ENCODE measurements at places on chromosomes 16 and 17. TPM values are rescaled to one million over a fixed set of nuclear protein-coding genes. Genes with fewer than 3 reads are reported as not detected.

GRCh38 chr17:6556121-6557039 is at the start of gene PITPNM3:
PITPNM3 (minus strand) TSS chr17:6556555; CDS start chr17:6556406, 149 bp downstream.
- DNase-seq = no peak

DNA sequence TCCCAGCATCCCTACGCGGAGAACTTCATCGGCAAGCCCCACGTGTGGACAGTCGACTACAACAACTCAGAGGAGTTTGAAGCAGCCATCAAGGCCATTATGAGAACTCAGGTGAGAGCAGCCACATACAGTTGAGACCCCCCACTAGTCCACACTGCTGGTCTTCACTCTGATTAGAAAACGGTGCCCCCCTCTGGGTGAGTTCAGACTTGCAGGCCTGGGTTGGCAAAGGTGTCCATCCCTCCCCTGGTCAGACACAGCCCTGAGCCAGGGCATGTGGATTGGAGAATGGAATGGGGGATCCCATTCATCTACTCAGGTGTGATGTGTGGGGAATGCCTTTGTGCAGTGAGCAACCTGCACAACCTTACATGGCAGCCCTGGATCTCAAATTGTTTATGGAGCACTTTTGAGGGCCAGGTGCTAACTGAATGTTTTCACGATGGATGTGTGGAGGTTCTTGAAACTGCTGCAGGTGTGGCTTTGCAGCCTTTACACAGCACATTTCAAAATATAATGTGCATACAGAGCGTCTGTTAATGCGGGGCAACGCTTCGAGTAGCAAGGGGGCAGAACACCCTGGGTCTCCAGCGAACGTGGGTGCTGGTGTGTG is 72.6 kb downstream of the MGAT5B start:
- DNase-seq = no peak

GRCh38 chr16:71351558-71351901 is 7.0 kb upstream of the CALB2 start:
- DNase-seq = no peak

DNA sequence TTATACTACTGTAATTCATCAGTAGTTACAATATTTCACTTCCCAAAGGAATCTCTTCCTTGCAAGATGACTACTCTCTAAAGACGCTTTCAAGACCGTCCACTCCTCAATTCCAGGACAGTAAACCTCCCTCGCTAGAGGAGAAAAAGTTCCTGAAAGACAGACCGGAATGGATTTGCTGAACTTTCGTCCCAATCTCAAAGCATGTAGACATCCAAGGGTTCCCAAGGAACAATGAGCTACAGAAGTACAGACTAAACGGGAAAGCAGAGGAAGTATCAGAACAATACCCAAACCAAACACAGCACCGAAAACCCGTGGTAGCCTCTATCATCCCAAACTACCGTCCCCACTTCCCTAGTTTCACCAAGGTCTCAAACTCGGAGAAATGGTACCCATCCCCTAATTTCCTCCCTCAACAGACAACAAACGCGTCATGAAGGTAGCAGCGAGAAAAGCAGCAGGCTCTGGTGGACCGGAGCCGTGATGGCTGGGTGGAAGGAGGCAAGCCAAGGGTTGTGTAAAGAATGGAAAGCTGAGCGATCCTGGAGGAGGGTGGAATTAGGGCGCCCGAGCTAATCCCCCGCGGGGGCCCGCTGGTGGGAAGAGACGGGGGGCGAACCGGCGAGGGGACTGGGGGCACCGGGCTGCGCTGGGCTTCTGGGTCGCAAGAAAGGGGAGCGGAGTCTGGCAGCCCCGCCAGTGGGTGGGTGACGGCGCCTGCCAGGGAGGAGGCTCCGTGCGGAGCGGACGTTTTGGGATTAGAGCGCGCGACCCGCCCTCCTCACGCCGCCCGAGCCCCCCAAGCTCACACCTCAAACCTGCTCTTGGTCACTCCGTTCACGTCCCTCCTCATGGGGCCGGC is 647 bp downstream of the FBXL20 start:
- DNase-seq = peak; percentile 13

GRCh38 chr16:13811834-13812233 is 108.1 kb upstream of the ERCC4 start:
- no peak for DNase-seq

GRCh38 chr17:22233382-22233781 is 541.1 kb downstream of the KCNJ18 start:
- DNase-seq = no peak

DNA sequence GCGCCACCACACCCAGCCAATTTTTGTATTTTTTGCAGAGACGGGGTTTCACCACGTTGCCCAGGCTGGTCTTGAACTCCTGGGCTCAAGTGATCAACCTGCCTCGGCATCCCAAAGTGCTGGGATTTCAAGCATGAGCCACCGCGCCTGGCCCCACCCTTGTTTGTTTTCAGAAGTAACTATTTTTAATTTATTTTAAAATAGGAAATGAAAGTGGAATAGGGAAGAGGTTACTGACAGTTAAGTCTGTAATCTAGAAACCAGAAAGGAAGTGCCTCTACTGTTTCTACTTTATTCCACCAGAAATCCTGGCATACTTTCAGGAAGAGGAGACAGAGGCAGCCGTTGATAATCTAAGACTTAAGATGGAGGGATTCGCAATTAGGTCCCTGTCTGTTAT is 225.6 kb downstream of the TANC2 start:
- DNase-seq = no peak

DNA sequence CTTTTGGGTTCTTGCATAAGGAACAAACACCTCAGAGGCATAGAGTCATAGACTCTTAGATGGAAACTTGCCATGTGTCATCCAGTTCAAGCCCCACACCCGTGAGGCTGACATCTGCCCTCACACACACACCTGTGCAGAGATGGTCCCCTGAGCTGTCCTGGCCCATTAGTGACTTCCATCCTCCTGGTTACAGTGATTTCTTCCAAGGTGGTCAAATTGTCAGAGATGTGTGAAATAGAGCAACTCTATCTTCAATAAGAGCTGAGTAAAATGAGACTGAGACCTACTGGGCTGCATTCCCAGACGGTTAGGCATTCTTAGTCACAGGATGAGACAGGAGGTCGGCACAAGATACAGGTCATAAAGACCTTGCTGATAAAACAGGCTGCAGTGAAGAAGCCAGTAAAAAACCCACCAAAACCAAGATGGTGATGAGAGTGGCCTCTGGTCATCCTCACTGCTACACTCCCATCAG is 342.2 kb upstream of the TNRC6C start:
- DNase-seq = no peak

DNA sequence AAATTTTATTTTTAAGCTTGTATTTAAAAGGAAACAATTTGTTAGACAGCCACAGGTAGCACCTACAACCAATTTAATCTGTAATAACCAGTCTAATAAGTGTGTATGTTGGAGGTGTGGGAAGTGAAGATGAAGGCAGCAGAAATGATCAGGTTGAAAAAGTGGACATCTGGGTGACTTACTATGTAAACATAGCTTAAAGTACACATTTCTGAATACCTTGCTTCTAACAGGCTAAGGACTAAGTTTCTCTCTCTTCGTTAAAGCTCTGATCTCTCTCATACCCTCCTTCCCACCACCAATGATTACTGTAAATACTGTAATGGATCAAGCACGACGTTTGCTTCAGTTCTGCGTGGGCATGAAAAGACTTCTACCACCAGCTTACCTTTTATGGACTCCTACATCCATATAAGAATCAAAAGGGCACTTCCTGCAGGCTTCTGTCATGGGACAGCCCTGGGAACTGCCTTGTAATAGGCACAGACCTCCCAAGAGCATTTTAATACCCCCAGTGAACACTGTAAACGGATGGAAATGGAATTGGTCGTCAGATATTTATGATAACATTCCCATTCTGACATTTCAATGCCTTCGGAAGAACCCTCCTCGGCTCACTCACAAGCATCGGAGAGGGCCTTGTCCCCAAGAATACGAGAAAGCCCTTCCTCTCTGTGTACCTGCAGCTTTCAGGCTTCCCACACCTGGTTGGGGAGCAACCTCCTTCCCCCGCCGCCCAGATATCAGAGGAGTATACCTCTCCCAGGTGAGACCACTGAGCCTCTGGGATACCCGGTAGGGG is 700 bp downstream of the CCDC43 start:
- DNase-seq = peak; percentile 4

GRCh38 chr17:13016881-13017654 is 759 bp downstream of the ELAC2 start:
- DNase-seq = no peak

GRCh38 chr17:48738803-48739526 is 10.4 kb upstream of the HOXB13 start:
- DNase-seq = no peak

GRCh38 chr16:68366062-68366461 is 55.2 kb downstream of the PRMT7 start:
- no peak for DNase-seq

STX1B gene
- 2.2 TPM for total RNA-seq

SLC5A10 gene
- total RNA-seq = not detected

PRSS36 gene
- under 0.01 TPM for total RNA-seq

CNTNAP4 gene
- not detected for total RNA-seq

TRAF7 gene
- 62.6 TPM for total RNA-seq

EXOSC6 gene
- 32.9 TPM for total RNA-seq

ABCA9 gene
- total RNA-seq = 2.3 TPM

DRC3 gene
- total RNA-seq = 0.97 TPM
